ENCODE measurements at places on chromosomes 4 and X.

DNA sequence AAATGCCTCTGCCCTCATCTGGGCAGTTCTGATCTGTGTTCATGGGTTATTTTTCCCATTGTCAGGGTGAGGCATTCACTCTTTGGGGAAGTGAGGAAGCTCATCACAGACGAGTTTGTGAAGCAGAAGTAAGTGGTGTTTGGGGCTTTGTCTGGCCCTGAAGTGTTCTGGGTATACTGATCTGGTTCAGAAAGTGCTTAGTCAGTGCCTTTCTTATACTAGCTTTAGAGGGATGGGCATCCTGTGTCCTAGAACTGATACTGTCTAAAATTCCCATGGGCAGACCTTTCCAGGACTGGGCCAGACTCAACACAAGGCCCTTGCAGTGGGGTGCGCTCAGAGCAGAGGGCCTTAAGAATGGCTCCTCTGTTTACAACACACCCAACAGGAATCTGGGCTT, 6.4 kb downstream of the TRO start:
- DNase-seq: no peak

GRCh38 chr4:112511093-112511802, 4.7 kb downstream of the NEUROG2 start:
- DNase-seq: no peak

- no peak for DNase-seq
These were observed 36.7 kb upstream of the GUCY1A1 start for GRCh38 chr4:155629956-155630355.

GRCh38 chr4:142913461-142914030, 67.4 kb upstream of the INPP4B start:
- DNase-seq: no peak
